Mucosa of gallbladder (tissue), 1 donor: ENCODE measurements at places on chromosomes 13 and 19. TPM values are rescaled to one million over a fixed set of nuclear protein-coding genes. Genes with fewer than 3 reads are reported as not detected.

The TEX29 gene
- 0.92 TPM for total RNA-seq

The PLEKHA4 gene
- total RNA-seq: 18.9 TPM

The SIGLEC5 gene
- total RNA-seq: 1.1 TPM

The ATXN8OS gene
- not detected for total RNA-seq

The UNC13A gene
- total RNA-seq: 0.78 TPM

The SIGLEC12 gene
- total RNA-seq: 0.43 TPM

The RGCC gene
- total RNA-seq: 38.8 TPM

The PTGER1 gene
- total RNA-seq: 1.9 TPM

The TINCR gene
- 0.20 TPM for total RNA-seq

The KL gene
- 1.8 TPM for total RNA-seq

The SIAH3 gene
- total RNA-seq: 0.06 TPM

The F10 gene
- 8.2 TPM for total RNA-seq

The NTF4 gene
- 0.26 TPM for total RNA-seq
